ENCODE measurements at places on chromosomes 13 and 19. TPM values are rescaled to one million over a fixed set of nuclear protein-coding genes. Genes with fewer than 3 reads are reported as not detected.

DNA sequence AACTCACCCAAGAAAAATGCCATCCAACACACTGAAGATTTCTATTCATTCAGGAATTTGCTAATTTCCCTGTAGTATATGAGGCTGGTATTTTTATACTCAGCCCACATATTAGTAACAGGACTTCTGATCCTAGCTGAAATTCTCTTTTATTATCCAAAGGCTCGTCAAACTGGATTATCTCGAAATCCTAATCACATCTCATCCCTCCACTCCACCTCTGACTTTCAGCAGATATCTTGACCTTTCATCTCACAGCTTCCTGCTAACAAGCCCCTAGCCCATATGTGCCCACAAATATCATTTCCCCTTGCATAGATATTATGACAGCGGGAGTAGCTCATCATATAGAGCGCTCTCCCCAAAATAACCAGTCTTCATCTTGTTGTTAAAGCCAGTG, 279.7 kb downstream of the FGF14 start:
- no peak for DNase-seq

DNA sequence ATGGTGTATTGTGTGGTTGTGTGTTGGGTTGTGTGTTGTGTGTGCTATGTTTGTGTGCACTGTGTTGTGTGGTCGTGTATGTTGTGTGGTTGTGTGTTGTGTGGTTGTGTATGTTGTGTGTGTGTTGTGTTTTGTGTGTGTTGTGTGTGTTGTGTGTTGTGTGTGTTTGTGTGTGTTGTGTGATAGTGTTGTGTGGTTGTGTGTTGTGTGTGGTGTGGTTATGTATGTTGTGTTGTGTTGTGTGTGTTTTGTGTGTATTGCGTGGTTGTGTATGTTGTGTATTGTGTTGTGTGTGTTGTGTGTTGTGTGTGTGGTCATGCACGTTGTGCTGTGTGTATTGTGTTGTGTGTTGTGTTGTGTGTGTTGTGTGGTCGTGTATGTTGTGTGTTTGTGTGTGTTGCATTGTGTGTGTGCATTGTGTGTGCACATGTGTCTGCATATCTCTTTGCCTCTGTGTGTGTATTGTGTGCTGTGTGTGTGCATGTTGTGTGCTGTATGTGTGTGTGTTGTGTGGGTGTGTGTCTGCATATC, 2.9 kb downstream of the C3 start:
- DNase-seq = no peak

GRCh38 chr13:91482427-91482826, 84.0 kb downstream of the GPC5 start:
- no peak for DNase-seq

GRCh38 chr13:89678466-89679121, 1668.9 kb upstream of the MIR17HG start:
- no peak for DNase-seq

- DNase-seq = no peak
These were observed 12.9 kb downstream of the TPM4 start for GRCh38 chr19:16089010-16089846.

Gene YJEFN3
- 0.25 TPM for total RNA-seq
